ENCODE measurements at places on chromosomes 13 and 19.
A peak's percentile ranks its signal among the peaks of the same experiment; 100 is the strongest.

DNA sequence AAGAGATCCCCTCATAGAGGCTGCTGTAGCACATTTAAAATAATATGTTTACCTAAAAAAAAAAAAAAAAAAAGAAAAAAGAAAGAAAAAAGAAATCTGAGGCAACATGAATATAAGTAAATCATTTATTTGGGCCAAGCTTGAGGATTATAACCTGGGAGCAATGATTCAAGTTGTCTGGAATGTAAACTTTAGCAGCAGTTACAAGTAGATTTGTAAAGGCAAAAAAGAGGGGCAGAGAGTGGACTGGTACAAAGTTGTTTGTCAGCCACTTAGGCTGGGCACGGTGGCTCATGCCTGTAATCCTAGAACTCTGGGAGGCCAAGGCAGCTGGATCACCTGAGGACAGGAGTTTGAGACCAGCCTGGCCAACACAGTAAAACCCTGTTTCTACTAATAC is 11.3 kb downstream of the ZNF43 start:
- no peak for DNase-seq

DNA sequence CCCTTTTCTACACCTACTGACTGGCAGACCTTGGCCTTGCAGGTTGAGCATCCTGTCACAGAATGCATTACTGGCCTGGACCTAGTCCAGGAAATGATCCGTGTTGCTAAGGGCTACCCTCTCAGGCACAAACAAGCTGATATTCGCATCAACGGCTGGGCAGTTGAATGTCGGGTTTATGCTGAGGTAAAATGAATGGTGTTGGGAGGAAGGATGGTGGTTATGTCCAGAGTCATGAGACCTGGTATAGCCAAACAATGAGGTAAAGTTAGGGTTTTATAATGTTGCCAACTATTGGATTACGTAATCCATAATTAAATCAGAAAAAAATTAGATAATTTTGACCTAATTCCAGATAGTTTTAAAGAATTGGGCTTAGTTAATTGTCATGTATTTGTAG is 212.5 kb downstream of the PCCA start:
- no peak for DNase-seq

GRCh38 chr13:73018336-73018735 is 40.5 kb upstream of the KLF5 start:
- no peak for DNase-seq

- DNase-seq = no peak
Measured at GRCh38 chr19:31254180-31254551, 95.1 kb downstream of the TSHZ3 start.

GRCh38 chr19:1052349-1052975 is 12.6 kb downstream of the ABCA7 start:
- no peak for DNase-seq

DNA sequence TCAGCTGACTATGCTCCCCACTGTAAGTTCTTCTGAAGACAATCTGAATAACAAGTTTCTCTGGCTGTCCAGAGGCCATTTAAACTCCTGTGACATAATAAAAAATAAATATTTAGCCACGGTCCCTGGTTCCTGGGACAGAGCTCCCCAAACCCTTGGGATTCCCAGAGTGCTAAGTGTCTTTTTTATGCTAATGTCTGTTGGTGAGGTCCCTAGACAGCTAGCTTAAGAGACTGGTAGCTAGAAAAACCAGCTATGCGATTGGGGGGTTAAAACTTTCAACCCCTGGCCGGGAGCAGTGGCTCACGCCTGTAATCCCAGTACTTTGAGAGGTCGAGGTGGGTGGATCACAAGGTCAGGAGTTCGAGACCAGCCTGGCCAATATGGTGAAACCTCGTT is 5.9 kb downstream of the EPSTI1 start:
- DNase-seq = no peak

DNA sequence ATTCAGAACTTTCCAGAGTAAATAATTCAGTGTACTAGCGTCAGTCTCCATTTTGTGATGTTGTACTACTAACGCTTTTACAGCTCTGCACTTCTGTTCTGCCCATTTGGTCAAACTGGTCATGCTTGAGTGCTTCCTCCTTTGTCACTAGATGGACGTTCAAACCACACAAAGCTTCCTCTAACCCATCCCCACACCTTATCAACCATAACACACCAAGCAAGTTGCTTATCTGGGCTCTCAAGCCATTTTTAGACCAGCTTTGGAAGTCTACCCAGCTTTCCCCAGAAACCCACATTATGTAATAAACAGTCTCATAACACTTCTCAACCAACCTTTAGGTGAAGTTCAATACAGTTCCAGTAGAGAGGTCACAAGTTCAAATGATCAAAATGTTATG is 2.3 kb upstream of the ZNF347 start:
- DNase-seq = no peak

- no peak for DNase-seq
Measured at GRCh38 chr13:36163809-36164308, 32.7 kb upstream of the DCLK1 start.

GRCh38 chr13:106103779-106104178 is 431.7 kb downstream of the EFNB2 start:
- DNase-seq = no peak

DNA sequence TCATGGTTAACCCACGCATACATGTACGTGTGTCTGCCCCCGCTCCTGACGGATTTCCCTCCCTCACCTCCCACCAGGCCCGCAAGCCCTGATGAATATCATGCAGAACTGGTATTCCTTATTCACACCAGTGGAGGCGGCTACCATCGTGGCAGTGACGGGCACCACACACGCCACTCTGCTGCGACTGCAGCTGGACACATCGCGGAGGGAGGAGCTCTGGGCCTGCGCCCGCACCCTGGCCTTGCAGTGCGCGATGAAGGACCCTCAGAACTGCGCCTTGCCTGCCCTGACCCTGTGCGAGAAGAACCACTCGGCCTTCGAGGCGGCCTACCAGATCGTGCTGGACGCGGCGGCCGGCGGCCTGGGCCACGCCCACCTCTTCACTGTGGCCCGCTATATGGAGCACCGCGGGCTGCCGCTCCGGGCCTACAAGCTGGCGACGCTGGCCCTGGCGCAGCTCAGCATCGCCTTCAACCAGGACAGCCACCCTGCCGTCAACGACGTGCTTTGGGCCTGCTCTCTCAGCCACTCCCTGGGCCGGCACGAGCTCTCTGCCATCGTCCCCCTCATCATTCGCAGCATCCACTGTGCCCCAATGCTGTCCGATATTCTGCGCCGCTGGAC is 35.0 kb downstream of the ZSWIM4 start:
- DNase-seq = no peak

DNA sequence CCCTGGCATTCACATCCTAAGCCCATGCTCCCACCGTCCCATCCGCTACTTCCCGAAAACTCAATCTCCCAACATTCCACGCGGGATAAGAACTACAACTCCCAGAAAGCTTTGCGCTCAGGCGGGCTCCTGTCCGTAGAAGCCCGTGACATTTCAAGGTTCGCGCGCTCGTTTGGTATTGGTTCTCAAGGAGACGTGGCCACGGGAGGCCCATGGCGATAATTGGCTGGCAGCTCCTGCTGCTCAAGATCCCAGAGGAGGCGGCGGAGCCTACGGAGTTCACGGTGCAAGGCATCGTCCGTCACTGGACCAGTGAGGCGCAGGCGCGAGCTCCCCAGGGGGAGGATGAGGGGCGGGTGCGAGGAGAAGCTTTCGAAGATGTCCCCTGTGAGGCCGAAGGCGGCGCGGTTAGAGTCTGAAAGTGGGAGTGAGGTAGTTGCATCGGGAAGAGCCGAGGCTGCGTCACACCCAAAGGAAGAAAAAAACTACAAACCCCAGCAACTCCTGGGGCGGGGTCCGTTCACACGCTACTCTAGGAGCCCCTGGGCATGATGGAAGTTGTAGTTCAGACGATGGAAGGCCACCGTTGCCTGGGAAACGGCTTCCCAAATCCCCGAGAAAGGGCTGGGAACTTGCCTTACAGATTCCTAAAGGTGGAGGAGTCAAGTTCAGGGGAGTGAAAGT is 1.2 kb upstream of the MAMSTR start:
- peak; percentile 74 for DNase-seq

DNA sequence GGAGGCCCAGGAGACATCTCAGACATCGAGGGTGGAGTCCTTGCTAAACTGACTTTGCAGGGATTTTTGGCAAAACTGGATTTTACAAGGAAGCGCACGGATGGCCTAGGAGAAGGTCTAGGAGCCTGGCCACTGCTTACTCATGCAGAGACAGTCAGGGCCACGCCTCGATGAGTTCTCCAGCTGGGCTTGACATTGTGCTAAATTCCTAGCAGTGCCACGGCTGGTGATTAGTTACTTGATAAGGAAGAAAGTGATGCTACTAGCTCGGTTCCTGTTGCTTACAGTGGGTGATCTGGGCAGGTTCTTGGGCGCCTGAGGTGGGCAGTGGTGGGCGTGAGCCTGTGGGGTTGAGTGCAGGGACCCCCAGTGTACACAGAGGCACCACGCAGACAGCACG is 143.4 kb downstream of the SOX1 start:
- no peak for DNase-seq

GRCh38 chr19:19403373-19403901 is 2.0 kb upstream of the GATAD2A start:
- DNase-seq = no peak

All from activated CD8-positive, alpha-beta memory T cell treated with anti-CD3 and anti-CD28 coated beads for 1 hour (primary cell).